Cerebellar nuclear complex (tissue), 1 donor: ENCODE measurements at places on chromosomes 11 and 22.

- no peak for DNase-seq
These were observed 3.4 kb downstream of the ARSA start for GRCh38 chr22:50624347-50625130.

DNA sequence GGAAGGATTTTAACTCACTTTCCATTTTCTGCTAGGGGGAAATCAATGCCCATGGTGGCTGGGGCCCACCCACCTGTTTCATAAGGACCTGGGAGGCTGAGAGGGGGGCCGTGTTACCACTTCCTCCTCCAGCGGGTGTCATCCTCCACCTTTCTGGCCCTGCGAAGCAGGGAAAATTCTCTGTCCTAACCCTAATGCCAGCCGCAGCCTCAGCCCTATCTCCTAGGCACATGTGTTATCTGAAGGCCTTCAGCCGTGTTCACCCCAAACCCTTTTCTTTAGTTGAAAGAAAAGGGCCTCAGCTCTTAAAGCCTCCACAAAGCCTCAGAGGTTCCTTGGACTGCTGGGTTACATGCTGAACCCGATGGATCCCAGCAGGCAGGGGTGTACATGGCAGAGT is 55.4 kb upstream of the NECTIN1 start:
- DNase-seq: no peak

DNA sequence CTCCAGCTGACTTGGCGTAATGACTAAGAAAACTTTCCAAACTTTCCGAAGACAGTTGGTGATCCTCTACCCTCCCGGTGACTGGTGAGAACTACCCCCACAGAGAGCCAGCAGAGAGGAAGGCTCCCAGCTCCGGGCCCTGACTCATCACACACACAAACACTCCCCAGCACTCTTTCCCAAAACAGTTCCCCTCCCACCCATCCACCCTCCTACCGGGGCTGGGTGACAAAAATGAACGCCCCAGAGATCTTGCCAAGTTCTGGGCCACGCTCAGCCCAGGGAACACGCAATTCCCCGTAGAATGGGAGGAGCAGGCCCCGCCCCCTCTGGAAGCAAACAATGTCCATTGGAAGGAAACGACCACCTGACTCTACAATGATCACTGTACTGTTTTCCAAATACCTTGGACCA is 21.3 kb upstream of the JAM3 start:
- DNase-seq: no peak

GRCh38 chr11:60455531-60456042 is at the start of gene MS4A1:
Gene MS4A1 (plus strand): TSS chr11:60455847. CDS start chr11:60462375, 6,528 bp downstream.
- DNase-seq: no peak

GRCh38 chr11:83827940-83828554 is 541.9 kb upstream of the CCDC90B start:
- DNase-seq: no peak

DNA sequence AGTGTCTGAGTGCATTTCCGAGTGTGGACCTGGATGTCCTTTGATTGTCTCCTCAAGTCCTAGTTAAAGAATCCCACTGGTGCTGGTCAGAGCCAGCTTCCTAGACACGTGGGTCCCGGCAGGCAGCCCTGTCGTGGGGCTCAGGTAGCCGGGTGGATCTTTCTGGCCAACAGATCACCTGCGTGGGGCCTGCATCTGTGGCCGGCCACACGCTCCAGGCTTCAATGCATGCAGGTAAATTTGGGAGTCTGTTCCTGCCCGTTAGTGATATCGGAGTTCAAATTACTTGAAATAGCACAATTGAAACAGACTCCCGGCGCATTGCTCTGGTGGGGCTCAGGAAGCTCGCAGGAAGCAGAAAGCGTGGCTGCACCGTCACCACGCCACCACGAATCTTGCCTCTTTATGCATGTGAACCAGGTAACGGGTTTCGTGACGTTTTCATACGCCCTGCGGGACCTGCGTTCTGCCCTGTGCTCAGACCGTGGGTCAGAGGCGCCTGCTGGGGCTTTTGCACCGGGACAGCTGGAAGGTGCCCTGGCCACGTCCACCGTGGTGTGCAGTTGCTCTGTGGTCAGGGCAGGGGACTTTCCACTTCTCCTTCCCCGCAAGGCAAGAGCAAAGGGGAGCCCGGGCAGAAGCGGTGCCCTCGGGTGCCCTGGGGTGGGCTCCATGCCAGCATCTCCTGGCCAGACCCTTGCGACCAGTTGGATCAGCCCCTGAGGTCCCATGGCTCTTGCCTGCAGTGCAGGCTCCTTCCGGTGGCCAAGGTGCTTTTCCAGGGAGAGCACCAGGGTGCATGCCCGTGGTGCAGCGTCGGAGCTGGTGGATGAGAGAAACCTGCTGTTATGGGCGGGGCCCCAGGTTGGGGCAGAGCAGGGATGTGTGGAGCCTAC is 803.5 kb downstream of the BRD1 start:
- DNase-seq: no peak

GRCh38 chr22:32416556-32417085 is 4.6 kb upstream of the RTCB start:
- no peak for DNase-seq

DNA sequence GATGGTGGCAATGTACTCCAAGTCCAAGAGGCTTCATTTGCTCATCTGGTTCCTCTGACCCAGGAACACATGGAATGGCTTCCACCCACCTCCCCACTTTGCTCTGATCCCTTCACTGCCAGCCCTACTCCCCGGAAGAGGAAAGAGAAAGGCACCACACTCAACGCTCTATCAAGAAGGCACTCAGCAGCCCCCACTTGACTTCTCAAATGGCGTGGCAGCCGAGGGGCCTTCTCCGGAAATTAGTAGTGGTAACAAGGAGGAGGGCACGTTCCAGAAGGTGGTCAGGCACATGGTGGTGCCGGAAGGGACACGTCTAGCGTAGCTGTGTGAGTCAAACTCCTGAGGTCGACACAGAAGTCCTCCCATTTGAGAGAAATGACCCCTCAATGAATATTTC is 36.5 kb upstream of the CYP2D6 start:
- DNase-seq: no peak

- no peak for DNase-seq
These were observed 253.0 kb upstream of the CCDC179 start for GRCh38 chr11:23112987-23113886.

DNA sequence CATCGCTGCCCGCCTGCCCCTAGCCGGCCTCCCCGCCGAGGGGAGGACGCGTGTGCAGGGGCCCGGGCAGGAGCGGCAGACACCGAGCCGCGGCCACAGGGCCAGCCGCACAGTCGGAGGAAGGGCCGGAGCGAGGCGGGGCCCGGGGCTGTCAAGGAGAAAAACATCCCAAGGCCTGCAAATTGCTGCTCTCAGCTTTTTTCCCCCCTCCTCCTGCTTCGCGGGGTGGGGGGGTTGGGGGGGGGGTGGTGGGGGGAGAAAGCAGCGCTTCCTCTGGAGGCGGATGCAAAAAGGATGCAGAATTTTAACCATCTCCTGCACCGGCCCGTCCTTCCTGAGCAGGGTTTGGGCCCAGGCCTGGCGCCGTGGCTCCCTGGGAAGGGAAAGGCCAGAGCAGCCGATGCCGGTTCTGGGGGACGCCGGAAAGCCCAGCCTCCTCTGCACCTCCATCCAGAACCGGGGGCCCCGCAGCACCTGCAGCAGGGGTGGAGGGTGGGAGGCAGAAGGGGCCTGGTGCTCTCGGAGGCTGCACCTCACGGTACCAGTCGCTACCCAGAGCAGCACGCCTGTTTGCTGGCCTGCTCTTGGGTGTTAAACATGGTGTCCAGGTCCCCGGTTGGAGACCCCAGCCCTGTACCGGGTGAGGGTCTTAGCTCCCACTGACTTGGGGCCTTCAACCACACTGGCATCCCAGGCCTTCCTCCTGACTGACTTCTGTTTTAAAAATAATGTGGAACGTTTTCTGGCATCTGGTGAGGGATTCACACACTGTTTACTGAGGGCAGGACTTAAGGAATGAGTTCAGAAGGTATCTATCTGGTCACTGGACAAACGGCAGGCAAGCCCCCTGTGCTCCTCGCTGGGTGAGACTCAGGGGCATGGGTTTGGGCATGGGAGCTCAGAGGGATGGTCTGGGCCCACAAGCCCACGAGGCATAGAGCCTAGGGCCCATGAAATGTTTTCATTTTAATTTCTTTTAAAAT is 77.4 kb upstream of the WNT7B start:
- no peak for DNase-seq

DNA sequence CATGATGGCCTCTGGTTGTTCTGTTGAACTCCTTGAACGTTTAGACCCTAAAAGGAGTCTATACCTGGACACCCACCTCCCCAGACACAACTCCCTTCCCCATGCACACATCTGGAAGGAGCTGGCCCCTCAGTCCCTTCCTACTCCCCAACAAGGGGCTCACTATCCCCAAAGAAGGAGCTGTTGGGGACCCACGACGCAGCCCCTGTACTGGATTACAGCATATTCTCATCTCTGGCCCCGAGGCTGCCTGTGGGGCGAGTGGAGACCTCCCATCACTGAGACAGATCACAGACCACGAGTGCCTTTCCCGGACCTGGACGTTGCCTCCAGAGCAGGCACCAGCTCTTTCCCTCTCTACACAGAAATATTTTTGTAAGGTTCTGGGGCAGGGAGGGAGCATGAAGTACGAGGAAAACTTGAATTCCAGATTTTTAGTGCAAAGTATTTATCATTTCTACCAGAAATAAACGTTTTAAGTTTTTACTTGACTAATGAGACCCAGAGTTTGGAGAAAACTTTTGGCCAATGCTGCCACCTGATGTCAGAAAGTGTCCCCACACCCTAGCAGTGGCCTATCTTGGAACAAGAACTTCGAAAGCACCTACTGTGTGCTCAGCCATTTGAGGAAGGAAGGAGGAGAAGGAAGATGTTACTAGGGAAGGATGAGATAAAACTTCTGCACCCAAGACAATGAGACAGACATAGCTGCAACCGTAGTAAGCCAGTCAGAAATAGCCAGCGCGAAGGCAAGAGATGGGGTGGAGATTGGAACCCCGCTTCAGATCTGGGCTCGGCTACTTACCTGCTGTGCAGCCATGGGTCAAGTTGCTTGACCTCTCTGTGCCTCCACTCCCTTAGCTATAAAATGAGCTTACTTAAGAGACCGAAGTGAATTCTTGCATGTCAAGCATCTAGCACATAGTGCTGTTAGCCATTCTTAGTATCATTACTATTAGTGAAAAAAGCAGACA is 10.2 kb upstream of the POU2F3 start:
- no peak for DNase-seq

DNA sequence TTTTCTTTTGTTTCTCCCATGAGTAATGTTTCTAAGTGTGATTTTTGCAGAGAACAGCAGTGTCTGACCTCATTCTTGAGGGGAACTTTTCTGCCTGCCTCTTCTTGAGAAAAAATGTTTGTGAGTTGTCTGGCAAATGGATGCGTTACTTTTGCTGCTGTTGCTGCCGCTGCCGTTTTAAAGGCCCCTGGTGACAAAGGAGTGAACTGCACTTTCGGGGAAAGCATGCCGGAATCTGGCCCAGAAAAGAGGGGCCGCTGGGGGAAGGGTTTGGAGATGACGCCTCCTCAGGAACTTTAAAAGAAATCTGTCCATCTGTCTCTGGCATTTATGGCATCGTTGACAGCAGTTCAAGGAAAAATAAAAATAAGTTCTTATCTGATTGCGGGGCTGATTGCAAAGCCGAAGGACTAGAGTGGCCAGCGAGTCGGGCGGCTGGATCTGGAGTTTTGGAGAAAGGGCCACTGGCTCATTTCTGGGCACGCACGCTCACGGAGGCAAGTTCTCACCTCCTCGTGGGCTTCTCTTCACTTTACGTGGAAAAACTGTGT is 16.5 kb downstream of the ZBTB16 start:
- DNase-seq: no peak

DNA sequence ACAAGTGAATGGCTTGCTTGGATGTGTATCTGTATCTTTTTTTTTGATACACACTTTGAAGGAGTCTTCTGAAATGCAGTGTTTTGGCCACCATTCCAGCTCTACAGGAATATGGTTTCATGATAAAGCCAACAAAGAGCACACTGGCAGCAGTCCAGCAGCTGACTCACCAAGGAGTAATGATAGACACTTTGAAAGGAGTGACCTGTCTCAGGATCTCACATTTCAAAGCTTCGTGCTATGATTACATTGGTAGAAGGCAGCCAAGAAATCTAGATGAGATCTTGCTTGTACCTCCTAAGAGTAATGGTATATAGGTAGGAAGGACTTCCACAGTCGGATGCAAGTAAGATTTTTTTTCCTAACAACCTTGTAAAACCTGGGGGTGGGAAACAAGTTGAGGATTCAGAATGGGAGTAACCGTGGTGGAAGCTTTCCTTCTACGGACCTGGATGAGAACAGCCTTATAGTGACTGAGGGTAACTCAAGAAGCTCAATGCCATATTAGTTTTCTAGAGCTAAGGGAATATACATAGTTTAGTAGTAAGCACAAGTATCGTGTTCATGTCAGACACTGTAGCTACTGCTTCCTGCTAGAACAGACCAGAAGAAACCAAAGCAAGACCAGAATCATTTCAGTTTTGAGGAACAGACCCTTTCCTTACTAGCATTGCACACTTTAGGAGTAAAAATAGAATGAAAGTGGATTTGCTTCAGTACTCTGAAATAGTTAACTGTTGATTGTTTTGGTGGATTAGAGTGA is 25.0 kb downstream of the MTMR3 start:
- peak; percentile 4 for DNase-seq

- no peak for DNase-seq
These were observed 416.5 kb upstream of the DDI1 start for GRCh38 chr11:103619938-103620337.

DNA sequence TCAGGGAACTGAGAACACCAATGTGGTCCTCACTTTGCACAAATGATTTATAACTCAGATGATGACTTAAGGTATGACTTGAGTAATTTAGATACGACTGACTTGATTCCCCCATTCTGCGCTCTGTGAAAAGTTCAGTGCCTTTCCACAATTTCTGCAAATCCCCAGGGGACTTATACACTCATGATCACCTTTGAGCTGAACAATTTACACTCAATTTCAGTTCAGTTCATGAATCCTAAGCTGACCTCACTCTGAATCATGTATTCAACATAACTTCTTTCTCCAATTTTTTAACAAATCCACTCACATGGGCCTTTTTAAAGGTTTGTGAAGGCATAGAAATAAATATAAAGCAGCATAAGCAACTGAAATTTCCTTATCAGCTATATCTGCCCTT is 274.2 kb downstream of the FAM76B start:
- no peak for DNase-seq

- no peak for DNase-seq
These were observed 2.5 kb upstream of the YPEL1 start for GRCh38 chr22:21738081-21738480.

GRCh38 chr11:19101796-19102520 is 15.0 kb upstream of the ZDHHC13 start:
- no peak for DNase-seq

GRCh38 chr11:32099516-32099915 is 8.6 kb downstream of the RCN1 start:
- DNase-seq: peak; percentile 47

GRCh38 chr11:32255841-32256240 is 165.0 kb downstream of the RCN1 start:
- peak; percentile 16 for DNase-seq

- DNase-seq: no peak
These were observed 2.8 kb downstream of the IGF2 start for GRCh38 chr11:2136209-2136951.

GRCh38 chr11:120280600-120281051 is 40.7 kb downstream of the POU2F3 start:
- DNase-seq: no peak

DNA sequence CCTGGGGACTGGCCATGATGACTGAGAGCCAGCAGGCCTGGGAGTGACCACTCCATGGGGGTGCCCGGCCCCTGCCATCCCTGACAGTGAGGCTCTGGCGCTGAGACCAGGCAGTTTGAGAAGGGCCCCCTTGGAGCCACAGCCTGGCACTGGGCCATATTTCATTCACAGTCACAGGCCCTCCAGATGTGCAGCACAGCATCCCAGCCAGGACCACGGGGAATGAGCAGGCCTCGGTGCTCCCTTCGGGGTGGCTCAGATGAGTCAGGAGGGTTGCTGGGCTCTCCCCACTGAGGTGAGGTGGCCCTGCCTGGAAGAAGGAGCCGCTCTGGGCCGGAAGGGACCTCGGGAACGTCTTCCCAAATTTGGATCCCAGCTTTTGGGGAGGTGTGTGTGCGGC is 53.0 kb downstream of the GRAMD4 start:
- DNase-seq: no peak
